ENCODE measurements at places on chromosomes 16 and 17.

- no peak for DNase-seq
Observed at GRCh38 chr17:53100126-53100525, 722.6 kb upstream of the KIF2B start.

GRCh38 chr17:77935121-77935571 lies 23.4 kb upstream of the TNRC6C start:
- no peak for DNase-seq

- no peak for DNase-seq
Observed at GRCh38 chr16:14369734-14370598, 260.1 kb downstream of the PARN start.

DNA sequence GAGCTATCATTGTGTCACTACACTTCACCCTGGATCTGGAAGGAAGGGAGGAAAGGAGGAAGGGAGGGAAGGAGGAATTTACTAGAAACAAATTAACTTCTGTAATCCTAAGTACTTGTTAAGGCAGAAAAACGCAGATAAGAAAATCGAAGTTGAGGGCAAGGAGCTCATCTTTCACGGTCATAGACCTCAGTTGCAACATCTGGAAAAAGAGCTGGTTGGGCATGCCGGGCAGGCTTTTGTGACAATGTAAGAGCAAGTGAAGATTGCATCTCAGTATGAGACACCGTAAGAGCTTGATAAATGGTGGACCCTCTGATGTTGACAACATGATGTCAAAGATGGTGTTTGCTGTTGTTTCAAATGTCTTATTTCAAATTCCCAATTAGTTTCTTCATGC lies 721.5 kb downstream of the MAF start:
- DNase-seq = no peak

- DNase-seq = no peak
Observed at GRCh38 chr16:20821682-20822081, 15.4 kb downstream of the REXO5 start.

DNA sequence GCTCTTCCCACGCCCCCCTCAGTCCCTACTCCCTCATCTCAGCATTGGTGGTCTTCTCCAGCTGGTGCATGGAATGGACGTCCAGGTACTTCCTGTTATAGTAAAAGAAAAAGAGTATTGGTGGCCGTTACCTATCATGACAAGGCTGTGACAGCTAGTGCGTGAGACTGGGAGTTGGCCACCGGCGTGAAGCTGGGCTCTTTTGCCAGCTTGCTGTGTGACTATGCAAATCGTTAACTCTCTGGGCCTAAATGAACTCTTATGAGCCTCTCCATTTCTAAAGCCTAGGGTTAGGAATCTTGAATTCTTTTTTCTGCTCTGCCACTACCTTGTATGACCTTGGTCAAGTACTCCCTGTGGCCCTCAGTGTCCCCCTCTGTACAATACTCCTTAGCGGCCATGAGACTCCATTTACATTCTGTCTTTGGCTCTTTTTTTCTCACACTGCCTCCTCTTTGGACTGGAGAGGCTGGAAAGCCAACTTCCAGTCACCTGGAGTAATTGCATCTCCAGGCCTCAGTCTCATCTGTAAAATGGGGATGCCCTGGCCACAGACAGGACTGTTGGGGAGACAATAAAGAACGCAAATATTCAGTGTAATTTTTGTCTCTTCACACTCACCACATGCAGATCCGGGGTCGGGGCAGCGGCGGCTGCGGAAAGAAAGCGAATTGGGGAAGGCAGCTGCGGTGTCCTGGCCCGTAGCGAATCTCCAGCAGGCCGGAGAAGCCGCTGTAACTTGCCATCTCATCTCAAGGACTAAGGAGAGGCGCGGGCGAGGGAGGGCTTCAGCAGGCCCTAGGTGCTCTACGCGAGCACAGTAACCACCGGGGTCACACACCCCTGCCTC lies 1.1 kb downstream of the CFAP119 start:
- no peak for DNase-seq

DNA sequence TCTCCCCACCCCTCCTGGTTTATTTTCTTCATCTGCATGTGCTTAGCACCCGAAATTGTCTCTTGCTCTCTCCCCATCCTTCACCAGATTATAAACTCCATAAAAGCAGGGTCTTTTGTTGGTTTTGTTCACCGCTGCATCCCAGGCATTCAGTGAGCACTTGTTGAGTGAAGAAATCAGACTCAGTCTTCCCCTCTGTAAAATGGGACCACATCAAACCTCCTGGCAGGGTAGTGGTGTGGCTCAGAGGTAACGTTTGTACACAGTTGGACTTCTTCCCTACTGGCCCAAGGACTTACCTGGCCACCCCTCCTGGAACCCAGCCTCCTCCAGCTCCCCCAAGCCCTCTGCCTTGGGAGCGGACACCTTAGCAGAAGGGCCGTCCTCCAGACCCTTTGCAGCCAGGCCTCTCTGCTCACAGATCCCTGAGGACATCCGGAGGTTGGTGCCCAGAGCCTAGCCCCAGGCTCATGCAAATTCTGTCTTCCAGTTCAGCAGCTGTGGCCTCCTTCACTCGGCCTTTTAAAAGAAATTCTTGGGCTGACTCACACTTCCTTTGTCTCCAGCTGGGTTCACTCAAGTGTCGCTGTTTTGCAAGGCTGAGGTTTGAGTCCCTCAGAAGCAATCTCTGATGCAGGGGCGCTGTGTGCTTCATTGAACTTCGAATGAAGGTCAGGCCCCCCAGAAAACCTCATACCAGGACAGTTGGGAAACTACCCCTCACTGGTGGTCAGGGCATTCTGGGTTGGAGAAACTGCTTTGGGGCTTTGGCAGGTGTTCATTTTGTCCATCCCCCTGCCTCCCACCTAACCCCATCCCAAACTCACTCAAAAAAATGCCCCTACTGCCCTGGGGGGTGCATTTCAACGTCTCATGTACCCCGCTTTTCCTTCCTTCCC lies 16.8 kb upstream of the RMI2 start:
- peak; percentile 61 for DNase-seq

DNA sequence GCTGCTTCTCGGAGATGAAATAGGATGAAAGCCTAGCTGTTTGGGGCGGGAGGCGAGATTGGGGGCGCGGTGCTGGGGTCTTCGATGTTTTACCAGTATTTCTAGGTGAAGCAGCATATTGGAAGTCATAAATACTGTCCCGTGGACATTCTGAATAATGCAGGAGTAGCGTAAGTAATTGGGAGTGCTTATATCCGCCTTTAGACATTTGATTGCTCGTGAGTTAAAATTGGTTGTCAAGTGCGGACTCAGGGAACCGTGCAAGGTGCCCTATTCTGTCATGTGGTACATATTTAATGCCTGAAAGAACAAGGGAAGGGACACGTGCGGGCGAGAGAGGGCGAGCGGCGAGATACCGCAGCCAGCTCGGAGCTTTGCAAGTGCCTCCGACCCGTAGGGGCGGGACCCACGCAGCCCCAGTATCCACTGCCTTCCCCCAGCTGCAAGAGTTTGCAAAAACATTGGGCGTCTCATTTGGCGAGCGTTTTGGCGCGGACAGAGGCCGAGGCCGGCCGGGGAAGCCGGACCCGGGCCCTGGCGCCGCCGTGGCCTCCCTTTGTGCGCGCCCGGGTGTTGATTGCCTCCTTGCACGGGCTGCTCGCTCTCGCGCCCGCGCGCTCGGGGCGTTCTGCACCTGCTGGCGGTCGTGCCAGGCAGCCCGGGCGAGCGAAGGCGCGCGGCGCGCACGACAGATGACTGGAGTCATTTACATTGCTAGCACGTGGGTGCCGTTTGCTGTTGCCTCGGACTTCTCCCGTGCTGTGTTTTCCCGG lies 849.8 kb upstream of the RBFOX1 start:
- no peak for DNase-seq

- no peak for DNase-seq
Observed at GRCh38 chr17:48110761-48111160, 3.2 kb downstream of the SNX11 start.

DNA sequence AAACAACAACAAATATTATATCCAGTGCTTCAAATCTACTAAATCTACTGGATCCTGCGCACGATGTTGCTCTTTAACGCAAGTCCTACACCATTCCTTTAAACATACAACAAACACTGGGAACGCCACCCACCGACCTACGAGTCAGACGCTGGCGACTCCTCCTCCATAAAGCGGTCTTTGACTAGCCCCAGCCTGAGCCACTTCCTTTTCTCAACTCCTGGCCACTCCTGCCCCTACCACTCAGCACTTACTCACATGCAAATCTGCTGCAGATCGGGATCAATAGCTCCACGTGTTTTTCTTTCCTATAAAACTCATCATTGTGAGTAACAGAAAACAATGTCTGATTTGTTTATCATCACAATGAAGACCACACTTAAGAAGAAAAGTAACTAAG lies 32.8 kb upstream of the MNT start:
- no peak for DNase-seq

GRCh38 chr16:85250147-85250463 lies 137.8 kb upstream of the CIBAR2 start:
- DNase-seq = no peak

DNA sequence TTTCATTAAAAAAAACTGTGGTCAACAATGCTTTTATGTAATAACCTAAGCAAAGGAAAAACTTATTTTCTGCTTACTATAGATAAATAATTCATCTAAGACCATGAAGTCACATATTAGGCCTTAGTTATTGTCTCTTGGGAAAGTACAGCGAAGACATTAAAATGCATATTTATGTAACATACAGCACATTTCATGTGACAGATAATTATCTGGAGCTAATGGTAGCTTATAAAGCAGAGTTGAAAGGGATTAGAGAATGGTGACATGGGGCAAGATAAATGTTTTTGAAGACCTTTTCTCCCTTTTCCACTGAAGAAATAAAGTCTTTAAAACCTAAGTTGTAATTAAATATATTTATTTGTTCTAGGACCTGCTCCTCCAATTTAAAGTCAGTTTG lies 9.7 kb downstream of the MEIOC start:
- DNase-seq = no peak

DNA sequence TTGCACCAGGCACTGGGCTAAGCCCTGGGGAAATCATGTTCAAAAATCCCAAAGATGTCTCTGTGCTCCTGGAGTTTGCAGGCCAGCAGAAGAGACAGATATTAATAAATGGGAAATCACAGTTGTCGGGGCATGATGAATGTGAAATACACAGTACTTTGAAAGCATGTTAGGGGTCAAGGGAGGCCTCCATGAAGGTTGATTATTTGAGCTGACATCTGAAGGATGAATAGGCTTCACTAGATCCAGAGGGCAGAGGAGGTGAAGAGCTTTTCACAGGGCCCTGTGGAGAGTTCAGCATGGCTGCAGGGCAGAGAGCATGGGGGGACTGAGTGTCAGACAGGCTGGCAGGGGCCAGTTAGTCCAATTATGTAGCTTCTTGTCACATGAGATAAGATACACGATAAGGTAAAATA lies 2.6 kb downstream of the ANKRD40CL start:
- DNase-seq = no peak

- no peak for DNase-seq
Observed at GRCh38 chr17:80872501-80873306, 118.9 kb upstream of the CHMP6 start.

- no peak for DNase-seq
Observed at GRCh38 chr17:5354886-5355415, 64.5 kb downstream of the NUP88 start.

GRCh38 chr16:80259290-80259805 lies 281.4 kb upstream of the DYNLRB2 start:
- DNase-seq = no peak

- DNase-seq = no peak
Observed at GRCh38 chr17:35963663-35964062, 17.6 kb downstream of the CCL16 start.

- DNase-seq = no peak
Observed at GRCh38 chr17:1713878-1714426, 3.8 kb upstream of the TLCD2 start.

- no peak for DNase-seq
Observed at GRCh38 chr17:68707031-68707430, 105.9 kb upstream of the FAM20A start.

- DNase-seq = no peak
Observed at GRCh38 chr17:39236450-39236927, 10.7 kb upstream of the STAC2 start.

- no peak for DNase-seq
Observed at GRCh38 chr16:28146536-28146935, 65.2 kb downstream of the XPO6 start.

DNA sequence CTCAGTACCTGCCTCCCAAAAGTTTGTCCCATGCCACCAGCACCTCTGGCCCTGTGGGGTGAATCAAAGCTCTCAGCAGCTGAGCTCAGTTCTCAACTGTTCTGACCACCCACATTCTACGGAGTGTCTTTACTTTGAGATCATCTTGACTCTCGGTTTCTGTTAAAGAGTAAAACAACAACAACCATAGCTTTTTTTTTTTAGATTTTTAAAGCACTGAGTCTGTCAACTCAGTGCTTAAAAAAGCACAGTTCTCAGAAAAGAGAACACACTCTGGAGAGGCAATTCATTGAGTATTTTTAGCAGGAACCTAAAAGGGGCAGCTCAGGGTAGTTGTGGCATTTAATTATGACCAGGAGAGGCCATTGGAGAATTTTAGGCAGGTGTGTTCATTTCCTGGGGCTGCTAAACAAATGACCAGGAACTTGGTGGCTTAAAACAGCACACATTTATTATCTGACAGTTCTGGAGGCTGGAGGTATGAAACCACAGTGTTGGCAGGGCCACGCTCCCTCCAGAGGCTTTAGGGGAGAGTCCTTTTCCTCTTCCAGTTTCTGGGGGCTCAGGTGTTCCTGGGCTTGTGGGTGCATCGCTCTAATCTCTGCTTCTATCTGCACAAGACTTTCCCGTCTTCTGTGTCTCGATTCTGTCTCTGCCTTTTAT lies 6.7 kb upstream of the WFIKKN2 start:
- no peak for DNase-seq

- peak; percentile 34 for DNase-seq
Observed at GRCh38 chr17:78154903-78155811, 9.0 kb downstream of the C17orf99 start.

DNA sequence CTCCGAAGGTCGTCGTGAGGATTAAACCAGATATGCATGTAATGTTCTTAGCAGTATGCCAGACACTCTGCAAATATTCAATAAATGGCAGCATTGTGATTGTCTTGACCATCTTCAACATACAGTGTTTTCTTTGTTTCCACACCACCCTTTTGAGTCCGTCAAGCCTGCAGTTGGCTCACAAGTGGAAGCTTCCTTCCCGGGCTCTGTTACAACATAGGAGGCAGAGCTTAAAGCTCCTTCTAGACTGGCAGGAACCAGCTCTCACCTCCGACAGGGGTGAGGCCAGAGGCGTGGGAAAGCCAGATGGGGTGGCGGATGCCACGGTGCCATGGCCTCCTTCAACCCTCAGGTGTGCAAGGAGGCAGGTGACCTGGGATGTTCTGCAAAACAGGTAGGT lies 138.3 kb downstream of the FOXL1 start:
- no peak for DNase-seq

GRCh38 chr17:58338841-58339754 lies 10.5 kb upstream of the TSPOAP1 start:
- DNase-seq = peak; percentile 87

- DNase-seq = no peak
Observed at GRCh38 chr16:4098501-4098900, 17.7 kb downstream of the ADCY9 start.

DNA sequence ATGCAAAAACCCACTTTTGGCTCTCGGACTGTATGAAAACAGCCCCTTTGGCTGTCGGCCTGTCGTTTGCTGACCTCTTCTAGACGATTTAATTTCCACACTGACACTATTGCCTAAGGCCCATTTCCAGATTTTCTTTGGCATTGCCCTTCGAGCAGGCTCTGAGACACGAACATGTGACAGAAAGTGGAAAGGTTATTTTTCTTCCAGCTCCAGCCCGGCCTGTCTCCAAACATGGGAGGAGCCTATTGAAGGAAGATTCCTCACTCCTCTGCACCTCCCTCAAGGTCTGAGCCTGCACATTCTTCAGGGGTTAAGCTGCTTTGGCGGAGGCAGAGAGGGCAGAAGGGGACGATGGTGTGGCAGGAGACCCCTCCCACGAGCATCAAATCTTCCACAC lies 85.9 kb upstream of the FOXF1 start:
- DNase-seq = no peak

- DNase-seq = no peak
Observed at GRCh38 chr16:48126801-48127644, 28.8 kb downstream of the ABCC12 start.
